ENCODE measurements at places on chromosomes 3 and 15. TPM values are rescaled to one million over a fixed set of nuclear protein-coding genes. Genes with fewer than 3 reads are reported as not detected.

The EIF4E3 gene
- 10.5 TPM for polyA plus RNA-seq

The AADAC gene
- polyA plus RNA-seq = 0.12 TPM

The TEX9 gene
- 8.4 TPM for polyA plus RNA-seq

The HCLS1 gene
- polyA plus RNA-seq = 0.11 TPM

The TUSC7 gene
- not detected for polyA plus RNA-seq

The SIN3A gene
- polyA plus RNA-seq = 28.4 TPM

The ZMAT3 gene
- polyA plus RNA-seq = 16.3 TPM

The CIB2 gene
- 59.9 TPM for polyA plus RNA-seq

The SLC22A13 gene
- polyA plus RNA-seq = 0.37 TPM

The CASR gene
- polyA plus RNA-seq = not detected

The FRMD4B gene
- 38.6 TPM for polyA plus RNA-seq

GRCh38 chr15:98776607-98777281 is 128.4 kb downstream of the IGF1R start:
- no peak overlapping the region for H3K4me3 ChIP-seq
- H3K4me1 ChIP-seq = peaks cover 18% of the 10 kb centered on the region
- peak overlapping the region; percentile 13 for H3K27ac ChIP-seq
- no peaks in the 10 kb centered on the region for H3K36me3 ChIP-seq
- H3K27me3 ChIP-seq = no peaks in the 10 kb centered on the region

DNA sequence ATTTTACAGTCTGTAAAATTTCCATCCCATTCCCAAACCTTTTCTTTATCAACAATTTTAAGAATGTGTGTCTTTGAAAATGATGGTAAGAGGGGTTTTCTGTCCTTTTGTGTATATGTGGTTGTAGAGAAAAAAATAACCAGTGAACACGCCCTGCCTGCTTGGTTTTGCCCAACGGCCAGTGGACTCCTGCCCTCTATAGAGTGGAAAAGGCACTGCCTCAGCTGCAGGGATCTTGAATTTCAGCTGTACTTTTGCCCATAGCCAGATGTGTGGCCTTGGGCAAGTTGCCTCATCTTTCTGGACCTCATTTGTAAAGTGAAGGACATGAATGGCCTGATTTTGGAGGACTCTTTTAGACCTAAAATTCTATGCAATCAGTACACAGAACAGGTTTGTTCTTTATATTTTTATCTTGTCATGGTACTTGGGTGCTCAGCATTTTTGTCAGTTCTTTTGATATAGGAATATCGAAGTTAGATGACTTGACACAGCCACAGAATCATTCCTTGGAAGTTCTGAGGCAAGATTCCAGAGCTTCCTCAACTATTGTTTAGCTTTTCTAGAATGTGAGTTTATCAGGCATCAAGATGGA is 81.0 kb downstream of the CLDN11 start:
- peak; percentile 32 for DNase-seq
- H3K36me3 ChIP-seq = no peaks in the 10 kb centered on the region
- H3K4me1 ChIP-seq = no peaks in the 10 kb centered on the region
- no peaks in the 10 kb centered on the region for H3K27me3 ChIP-seq

GRCh38 chr3:134650431-134651346 is at the start of gene KY:
Gene KY (minus strand): TSS chr3:134651022. CDS start chr3:134650960, 62 bp downstream.
- peak; percentile 68 for DNase-seq
- no peak within 1 kb of the TSS for H3K27ac ChIP-seq
- H3K36me3 ChIP-seq = no peaks in the 10 kb centered on the region
- H3K27me3 ChIP-seq = peaks cover 61% of the 10 kb centered on the region
- H3K4me1 ChIP-seq = peaks cover 17% of the 10 kb centered on the region
- peak within 1 kb of the TSS; percentile 18 for H3K4me3 ChIP-seq

DNA sequence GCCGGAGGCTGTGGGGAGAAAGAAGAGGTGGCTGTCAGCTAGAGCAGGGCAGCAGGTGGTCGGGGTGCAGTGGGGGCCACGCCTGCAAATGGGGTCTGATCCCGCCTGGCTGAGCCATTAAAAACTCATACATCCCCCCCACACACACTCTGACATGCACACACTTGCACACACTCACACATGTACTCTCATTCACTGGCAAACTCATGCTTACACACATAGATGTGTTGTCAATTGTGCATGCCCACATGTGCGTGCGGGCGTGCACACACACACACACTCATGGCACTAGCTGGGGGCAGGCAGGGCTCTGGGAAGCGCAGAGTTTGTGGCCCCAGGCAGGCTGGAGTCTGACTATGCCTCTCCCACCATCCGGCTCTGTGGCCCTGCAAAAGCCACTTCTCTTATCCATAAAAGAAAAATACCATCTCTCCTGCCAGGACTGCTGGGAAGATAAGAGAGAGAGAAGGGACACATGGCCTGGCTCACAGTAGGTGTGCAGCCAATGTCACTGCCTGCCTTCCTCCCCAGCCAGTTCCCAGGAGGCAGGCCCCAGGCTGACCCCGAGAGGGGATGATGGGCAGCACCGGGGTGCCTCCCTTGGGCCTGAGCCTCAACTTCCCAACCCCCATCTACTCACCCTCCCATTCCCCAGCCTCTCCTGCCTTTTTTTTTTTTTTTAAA is 163.5 kb upstream of the LINGO1 start:
- no peaks in the 10 kb centered on the region for H3K27me3 ChIP-seq
- no peak for DNase-seq
- H3K4me1 ChIP-seq = no peaks in the 10 kb centered on the region

DNA sequence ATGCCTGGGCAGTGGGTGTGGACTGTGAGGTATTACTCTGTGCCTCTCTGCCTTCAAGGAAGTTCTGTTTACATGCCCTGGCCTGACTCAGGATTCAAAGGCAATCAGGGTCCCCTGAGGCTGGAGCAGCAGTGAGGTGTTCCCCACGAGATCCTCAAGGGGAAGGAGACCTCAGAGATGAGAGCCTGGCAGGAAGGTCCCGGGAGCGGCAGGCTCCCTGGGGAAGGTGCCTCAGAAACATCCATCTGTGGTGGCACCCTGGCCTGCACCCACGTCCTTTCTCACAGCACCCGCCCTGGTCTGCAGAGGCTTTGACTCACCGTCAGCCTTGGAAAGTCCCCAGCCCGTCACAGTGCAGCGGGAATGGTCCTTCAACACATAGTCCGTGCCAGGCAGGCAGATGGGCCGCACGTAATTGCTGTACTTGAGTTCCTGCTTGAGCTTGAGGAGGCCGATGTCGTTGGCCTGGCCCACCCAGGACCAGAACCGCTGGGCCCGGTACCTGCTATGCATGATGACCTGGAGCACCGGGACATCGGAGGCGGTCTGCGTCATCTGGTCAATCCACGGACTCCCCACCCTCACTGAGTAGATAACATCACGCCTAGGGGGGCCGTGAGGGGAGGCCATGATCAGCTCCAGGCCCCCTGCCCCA is 3.6 kb downstream of the PRSS50 start:
- no peaks in the 10 kb centered on the region for H3K36me3 ChIP-seq
- H3K27me3 ChIP-seq = no peaks in the 10 kb centered on the region
- no peak for DNase-seq
- no peak overlapping the region for H3K4me3 ChIP-seq
- no peak overlapping the region for H3K27ac ChIP-seq

DNA sequence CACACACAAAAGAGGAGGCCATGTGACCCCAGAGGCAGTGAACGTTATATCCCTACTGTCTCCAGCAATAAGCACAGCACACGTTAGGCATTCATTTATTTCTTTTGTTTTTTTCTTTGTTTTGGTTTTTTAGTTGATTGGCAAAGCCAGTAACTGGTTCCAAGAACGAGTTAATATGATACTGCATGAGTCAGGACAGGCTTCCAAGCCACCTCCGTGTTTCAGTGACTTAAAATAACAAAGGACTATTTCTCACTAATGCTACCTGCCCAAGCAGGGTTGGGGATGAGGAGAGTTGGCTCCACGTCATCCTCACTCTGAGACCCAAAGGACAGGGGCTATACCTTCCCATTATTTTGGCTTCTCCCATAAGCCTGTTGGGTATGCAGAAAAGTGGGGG is 130.5 kb downstream of the ST8SIA2 start:
- no peak overlapping the region for H3K4me3 ChIP-seq
- no peak overlapping the region for H3K27ac ChIP-seq
- H3K4me1 ChIP-seq = no peaks in the 10 kb centered on the region
- no peaks in the 10 kb centered on the region for H3K27me3 ChIP-seq
- no peak for DNase-seq
- no peaks in the 10 kb centered on the region for H3K36me3 ChIP-seq

DNA sequence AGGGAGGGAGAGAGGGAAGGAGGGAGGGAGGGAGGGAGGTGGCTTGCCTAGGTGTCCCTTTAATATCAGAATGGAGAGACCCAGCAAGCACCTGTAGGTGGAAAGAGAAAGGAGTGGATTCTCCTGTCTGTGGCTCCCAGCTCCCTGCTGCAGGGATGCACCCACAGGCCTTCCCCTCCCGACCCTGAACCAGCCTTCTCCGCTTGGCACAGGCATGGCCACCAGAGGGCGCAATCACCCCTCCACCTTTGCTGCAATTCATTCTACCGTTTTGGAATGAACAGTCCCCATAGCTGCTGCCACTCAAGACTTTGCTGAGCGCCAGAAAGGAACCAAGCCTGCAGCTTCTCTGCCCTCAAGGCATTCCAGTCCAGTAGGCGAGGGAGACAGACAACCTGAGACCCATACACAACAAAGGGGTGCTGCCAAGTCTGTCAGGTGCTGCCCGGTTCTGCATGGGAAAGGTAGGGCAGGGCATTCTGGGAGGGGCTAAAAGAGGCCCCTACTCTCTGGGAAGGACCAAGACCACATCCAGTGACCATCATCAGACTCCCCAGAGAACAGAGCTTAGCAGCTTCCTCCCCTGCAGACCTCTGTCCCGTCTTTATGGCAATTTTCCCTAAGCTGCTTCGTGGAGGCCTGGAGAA is 4.9 kb downstream of the TLR9 start:
- H3K27ac ChIP-seq = no peak overlapping the region
- H3K4me3 ChIP-seq = no peak overlapping the region
- peak; percentile 84 for DNase-seq
- peaks cover 5% of the 10 kb centered on the region for H3K4me1 ChIP-seq
- no peaks in the 10 kb centered on the region for H3K27me3 ChIP-seq

DNA sequence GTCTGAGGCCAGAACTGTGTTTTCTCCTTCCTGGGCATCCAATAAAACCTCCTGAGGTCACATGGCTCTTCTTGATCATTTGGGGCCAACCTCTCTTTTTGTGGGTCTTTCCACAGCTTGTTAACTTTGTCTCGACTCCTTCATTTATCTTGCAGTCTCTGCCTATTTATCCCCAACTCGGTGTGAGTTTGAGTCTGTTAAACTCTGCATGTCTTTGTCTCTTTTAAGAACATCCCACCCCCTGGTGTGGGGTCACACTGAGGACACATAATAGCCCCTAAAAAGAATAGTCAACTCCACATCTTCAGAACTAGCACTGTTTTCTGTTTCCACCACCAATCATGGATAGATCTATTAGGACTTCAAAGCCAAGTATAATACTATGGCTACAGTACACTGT is 187.2 kb downstream of the TLE3 start:
- H3K36me3 ChIP-seq = no peaks in the 10 kb centered on the region
- no peaks in the 10 kb centered on the region for H3K27me3 ChIP-seq
- DNase-seq = no peak
- no peak overlapping the region for H3K4me3 ChIP-seq
- no peaks in the 10 kb centered on the region for H3K4me1 ChIP-seq
- no peak overlapping the region for H3K27ac ChIP-seq

- H3K27ac ChIP-seq = no peak overlapping the region
- H3K36me3 ChIP-seq = no peaks in the 10 kb centered on the region
- no peaks in the 10 kb centered on the region for H3K27me3 ChIP-seq
- no peak overlapping the region for H3K4me3 ChIP-seq
These were observed 160.6 kb downstream of the ECT2 start for GRCh38 chr3:172911142-172911541.

DNA sequence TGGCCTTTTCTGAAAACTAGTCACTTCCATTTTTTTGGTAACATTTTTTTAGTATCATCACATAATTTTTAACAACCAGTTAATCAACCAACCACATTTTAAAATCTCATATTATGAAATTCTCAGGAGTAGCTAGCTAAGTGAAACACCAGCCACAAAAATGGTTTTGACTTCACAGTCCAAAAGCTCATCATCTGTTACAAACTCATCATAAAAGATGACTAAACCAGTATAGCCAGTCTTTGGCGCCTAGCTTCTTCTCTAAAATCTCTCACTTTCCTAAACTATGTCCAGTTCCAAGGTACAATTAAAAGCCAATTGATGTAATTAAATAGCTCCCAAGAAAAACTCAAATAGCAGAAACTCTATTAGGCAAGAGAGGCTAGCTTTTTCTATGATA is 88.2 kb upstream of the ZNF385D start:
- no peaks in the 10 kb centered on the region for H3K27me3 ChIP-seq
- no peak for DNase-seq
- peaks cover 8% of the 10 kb centered on the region for H3K4me1 ChIP-seq
- H3K36me3 ChIP-seq = no peaks in the 10 kb centered on the region
- H3K27ac ChIP-seq = peak overlapping the region; percentile 79

GRCh38 chr15:80590761-80591355 is 104.3 kb upstream of the ABHD17C start:
- no peak overlapping the region for H3K4me3 ChIP-seq
- no peaks in the 10 kb centered on the region for H3K27me3 ChIP-seq
- H3K4me1 ChIP-seq = no peaks in the 10 kb centered on the region
- DNase-seq = no peak
- no peaks in the 10 kb centered on the region for H3K36me3 ChIP-seq
- no peak overlapping the region for H3K27ac ChIP-seq

- peak; percentile 33 for DNase-seq
- no peaks in the 10 kb centered on the region for H3K27me3 ChIP-seq
- H3K27ac ChIP-seq = peak overlapping the region; percentile 65
- H3K4me1 ChIP-seq = peaks cover 53% of the 10 kb centered on the region
These were observed 171.2 kb downstream of the KLHL25 start for GRCh38 chr15:85623315-85624049.

GRCh38 chr3:198107840-198108734 is 148.1 kb downstream of the LMLN start:
- no peaks in the 10 kb centered on the region for H3K4me1 ChIP-seq
- no peak for DNase-seq
- peaks cover 35% of the 10 kb centered on the region for H3K27me3 ChIP-seq
- no peak overlapping the region for H3K4me3 ChIP-seq
- H3K27ac ChIP-seq = no peak overlapping the region
- H3K36me3 ChIP-seq = no peaks in the 10 kb centered on the region

- no peaks in the 10 kb centered on the region for H3K27me3 ChIP-seq
- H3K27ac ChIP-seq = no peak overlapping the region
- no peak for DNase-seq
- no peaks in the 10 kb centered on the region for H3K4me1 ChIP-seq
- H3K36me3 ChIP-seq = no peaks in the 10 kb centered on the region
These were observed 365.6 kb downstream of the SV2B start for GRCh38 chr15:91465696-91466095.

DNA sequence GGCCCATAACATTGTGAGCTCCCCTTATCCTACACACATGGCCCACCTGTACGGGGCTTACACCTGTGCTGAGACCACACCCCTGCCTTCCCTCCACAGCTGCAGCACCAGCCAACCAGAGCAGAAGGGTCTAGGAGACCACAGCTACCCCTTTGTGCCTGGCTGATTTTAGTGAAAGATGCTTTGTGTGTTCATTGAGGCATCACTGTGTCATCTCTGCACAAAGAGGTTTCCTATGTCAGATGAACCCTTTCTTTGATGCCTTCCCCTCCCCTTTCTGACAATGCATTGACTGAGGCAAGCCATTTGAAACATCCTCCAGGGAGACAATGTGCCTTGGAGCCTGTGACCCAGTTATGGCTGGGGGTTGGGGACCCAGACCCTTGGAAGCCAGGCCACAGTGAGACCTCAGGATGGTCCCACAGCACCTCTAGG is 54.9 kb upstream of the SLC7A14 start:
- no peak overlapping the region for H3K4me3 ChIP-seq
- no peak for DNase-seq
- no peak overlapping the region for H3K27ac ChIP-seq
- H3K4me1 ChIP-seq = no peaks in the 10 kb centered on the region
- H3K36me3 ChIP-seq = no peaks in the 10 kb centered on the region
- H3K27me3 ChIP-seq = no peaks in the 10 kb centered on the region

Measured in cardiac muscle cell (in vitro differentiated cells and primary cell).